Esophagus squamous epithelium (tissue), 5 donors: ENCODE measurements at places on chromosomes 12 and 14.

DNA sequence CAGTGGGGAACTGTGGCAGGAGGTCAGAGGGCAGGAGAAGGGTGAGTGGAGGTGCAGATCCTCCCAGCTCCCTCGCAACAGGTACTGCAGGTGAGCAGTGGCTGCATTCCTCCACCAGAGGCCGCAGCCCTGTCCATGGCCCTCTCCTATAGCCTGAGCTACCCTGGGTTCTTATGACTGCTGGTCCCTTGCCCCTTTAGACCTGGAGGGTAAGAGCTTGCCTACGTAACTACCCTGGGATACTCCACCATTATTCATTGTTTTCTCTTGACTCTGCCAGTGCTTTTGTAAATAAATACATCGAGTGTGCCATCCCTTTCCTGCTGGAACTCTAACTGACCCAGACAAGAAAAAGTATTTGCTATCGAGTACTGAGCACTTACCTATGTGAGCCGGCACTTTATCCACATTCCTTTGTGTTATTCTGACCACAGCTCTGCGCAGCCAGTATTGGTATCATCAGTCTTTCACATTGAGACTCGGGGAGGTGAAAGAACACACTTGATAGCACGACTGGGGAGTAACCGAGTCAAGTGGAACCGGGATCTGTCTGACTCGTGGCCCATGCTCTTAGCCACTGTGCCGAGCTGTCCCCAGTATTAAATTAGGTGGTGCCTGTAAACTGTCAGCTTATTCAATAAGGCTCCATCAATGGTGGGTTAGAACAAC lies 38.5 kb downstream of the LTBP2 start:
- no peak for DNase-seq

DNA sequence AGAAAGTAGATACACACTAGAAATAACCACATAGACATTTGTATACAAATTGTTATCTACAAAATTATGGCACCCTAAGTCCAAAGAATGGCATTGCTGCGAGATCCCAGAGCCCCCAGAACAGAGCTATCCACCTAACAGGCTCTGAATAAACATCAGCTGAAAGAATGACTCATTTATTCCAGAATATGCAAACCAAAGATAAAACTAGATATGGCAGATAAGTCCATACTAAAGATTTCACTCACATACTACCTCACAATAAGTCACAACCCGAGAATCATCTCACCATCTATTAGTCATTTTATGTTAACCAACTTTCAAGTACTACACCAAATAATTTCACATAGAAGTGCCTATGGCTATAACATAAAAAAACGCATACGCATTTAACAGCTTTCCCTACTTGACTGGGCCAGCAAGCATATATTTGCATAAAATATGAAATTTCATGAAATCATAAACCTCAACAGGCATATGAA lies 5.6 kb downstream of the CNIH1 start:
- DNase-seq = no peak

GRCh38 chr14:89537911-89538310 lies 120.9 kb upstream of the FOXN3 start:
- no peak for DNase-seq

DNA sequence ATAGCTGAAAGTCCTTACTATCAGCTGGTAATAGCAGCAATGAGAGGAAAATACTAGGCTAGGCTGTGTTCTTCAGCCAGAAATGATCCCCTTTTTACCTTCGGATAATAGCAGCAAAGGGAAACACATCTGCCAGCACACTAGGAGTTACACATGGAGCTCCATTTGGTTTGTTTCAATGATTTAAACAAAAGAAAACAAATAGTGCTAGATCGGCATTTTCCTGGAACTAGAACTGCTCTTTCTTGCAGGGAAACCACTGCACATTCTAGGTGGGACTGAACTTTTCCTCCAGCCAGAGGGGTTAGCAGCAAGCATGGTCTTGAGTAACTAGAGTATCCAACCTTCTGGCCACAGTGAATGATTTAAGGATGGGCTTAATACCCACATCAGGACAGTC lies 117.6 kb downstream of the PDE6H start:
- DNase-seq = no peak

GRCh38 chr12:12749433-12749832 lies 32.3 kb downstream of the CDKN1B start:
- DNase-seq = no peak

DNA sequence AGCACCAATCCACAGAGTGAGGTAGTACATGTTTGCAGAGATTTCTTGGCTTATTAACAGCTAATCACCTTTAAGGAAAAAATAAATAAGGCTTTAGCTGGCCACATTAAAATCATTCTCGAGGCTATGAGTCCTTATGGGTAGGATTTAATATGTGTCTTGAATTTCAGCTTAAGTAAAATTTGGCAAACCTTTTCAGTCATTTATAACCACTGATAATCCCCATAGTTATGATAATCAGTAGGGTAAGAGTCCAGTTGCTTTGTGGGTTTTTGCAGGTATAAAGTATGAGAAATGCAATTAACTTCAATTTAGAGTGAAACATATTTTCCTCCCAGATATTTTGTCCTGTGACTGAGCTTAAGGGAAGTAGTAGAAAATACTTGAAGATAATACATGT lies 1458.9 kb upstream of the FLRT2 start:
- no peak for DNase-seq

DNA sequence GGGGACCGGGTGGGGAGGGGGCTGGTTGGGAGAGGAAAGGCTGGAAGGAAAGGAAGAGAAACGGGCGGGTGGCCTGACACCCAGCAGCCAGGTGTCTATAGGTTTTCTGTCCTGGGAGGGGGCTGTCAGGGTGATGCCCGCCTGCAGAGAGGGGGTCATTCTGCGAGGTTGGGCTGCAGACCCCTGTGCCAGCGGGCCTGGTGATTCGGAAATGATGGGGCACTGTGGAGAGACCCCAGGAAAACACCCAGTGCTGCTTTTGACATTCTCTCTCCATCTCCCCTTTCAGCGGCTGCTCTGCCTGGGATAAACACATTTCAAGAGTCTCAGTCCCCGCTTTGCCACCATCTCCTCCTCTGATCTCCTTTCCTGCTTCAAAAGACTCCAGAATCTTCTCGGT lies 168.5 kb upstream of the RTL1 start:
- no peak for DNase-seq

- DNase-seq = no peak
Measured at GRCh38 chr14:61563162-61563511, 132.2 kb upstream of the HIF1A start.

DNA sequence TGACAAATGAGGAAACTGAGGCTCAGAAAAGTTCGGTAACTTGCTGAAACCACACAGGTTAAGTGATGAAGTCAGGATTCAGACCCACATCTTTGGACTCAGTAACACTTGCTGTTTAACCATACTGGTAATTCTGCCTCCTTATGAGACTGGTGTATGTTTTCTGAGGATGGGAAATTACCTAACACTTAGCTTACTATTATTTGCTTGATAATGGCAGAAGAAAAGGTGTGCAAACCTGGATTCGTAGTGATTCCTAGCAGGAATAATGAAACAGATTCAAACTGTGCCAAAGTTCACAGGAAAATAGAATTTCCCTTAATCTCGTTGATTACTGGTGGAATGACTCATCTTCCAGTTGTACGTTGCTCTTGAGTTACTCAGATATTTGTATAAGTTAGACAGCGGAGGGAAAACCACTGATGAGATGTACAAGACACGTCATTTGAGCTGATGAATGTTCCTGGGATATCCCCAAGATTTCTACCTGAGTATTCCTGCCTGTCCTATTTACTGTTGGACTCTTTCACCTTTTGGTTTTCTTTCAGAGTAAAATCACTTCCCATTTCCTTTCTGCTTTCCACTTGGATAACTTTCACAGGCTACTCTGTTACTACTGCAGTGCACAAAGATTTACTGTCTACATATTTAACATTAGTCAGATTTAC lies 37.5 kb downstream of the PRORP start:
- no peak for DNase-seq

DNA sequence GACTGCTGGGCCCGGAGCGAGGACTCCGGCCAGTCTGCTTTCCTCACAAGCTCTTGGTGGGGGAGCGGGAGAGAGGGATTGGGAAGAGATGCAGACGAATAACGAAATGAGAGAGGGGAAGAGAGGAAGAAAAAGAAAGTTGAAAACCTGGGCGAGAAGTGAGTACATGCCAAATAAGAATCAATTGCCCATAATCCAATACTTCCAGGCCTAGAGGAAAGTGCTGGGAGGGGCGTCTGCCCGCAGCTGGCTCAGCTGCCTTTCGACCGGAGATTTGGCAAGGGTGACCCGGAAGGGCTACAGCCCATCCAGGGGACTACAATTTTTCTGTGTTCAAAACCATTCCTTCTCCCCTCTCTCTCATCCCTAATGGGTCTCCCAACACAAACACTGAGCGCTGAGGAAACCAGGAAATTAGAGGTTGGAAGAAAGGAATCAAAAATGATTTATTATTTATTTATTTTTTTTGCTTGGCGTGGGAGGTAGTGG lies 4.9 kb downstream of the NKX2-1 start:
- no peak for DNase-seq

DNA sequence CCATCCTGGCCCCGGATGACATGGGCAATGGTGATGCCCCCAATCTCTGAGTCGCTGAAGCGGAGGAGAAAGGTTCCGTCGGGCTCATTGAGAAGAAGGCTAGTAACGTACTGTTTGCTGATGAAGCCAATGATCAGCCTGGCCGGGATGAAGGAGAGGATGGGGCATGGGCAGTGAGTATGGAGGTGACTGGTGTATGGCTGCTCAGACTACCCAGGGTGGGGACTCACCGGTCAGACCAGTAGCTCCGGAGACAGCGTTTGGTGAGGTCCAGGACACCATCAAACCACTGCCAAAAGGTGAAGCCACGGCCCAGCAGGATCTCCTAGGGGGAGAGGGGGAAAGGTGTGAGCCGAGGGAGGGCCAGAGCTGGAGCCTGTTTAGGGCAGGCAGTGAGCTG lies 10.9 kb downstream of the NAB2 start:
- DNase-seq = no peak

GRCh38 chr14:50403419-50403818 lies 6.7 kb upstream of the CDKL1 start:
- DNase-seq = no peak

DNA sequence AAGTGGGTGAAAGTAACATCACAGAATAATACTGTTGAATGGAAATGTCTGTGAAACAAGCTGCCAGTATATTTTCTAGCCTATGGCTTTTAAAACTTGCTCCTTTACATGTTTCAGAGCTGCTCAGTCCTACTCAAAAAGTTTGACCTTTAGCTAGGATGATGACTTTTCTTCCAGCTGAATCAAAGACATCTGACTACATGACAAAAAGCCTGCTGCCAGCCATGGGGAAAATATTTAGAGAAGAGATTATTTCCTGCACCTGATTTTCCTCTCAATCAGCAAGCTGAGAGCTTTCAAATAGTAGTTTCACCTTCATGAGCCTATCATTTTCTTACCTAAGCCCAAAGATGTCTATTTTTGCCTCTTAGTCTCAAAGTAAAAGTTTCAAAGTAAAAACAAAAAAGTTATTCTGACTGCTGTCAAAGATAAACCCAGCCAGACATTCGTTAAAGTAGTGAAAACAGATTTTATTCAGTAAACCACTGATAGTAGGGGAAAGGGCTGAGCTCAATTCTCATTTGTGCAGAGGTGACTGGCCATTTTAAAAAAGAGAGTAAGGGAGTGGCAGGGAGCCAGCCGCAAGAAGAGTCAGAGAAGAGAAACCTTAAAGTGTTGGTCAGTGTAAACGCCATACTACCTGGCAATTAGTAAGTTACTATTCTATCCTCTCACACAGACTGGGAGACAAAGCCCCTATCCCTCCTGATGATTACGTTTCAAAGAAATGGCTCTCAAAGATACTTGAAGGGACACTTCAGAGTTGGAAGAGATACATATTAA lies 2.2 kb downstream of the ATP6V1D start:
- no peak for DNase-seq

DNA sequence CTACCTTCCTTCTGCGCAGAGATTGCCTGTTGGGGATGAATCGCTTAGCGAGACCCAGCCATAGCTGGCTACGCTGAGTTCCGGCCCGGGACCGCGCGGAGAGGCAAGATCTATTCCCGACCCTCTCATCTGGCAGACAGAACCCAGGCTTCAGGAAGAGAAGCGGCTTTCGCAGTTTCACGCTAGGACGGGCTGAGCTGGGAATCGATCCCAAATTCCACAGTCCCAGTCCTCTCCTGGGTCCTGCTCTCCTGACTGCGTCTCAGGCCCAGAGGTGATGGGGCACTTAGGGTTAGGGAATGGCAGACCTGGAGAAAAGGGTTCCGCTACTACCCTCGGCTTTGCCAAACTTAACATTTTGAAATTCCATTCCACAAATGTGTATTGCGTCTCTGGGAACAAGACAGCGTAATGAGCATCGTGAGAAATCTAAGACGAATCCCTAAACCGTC lies 2.8 kb downstream of the PTPN21 start:
- no peak for DNase-seq

GRCh38 chr12:120064054-120064940 lies 52.3 kb downstream of the RAB35 start:
- no peak for DNase-seq

DNA sequence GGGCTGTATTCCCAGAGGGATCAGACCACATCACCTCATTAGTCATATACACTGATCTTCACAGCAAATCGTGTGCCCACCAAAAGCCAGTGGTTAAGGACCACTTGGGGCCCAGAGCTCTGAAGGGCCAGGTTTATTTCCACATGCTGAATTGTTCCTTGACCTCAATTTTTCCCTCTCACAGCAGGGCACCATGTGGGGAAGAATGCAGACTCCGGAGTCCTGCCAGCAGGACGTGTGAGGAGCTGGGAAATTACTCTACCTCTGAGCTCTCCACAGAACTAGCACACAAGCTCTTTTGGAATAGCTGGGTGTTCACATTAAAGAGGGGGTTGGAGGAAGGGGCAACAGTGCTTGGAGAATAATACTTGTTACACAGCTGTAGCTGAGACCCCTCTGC lies 57.6 kb upstream of the SEL1L start:
- no peak for DNase-seq

- DNase-seq = no peak
Measured at GRCh38 chr14:38882533-38882932, 220.5 kb downstream of the SEC23A start.

DNA sequence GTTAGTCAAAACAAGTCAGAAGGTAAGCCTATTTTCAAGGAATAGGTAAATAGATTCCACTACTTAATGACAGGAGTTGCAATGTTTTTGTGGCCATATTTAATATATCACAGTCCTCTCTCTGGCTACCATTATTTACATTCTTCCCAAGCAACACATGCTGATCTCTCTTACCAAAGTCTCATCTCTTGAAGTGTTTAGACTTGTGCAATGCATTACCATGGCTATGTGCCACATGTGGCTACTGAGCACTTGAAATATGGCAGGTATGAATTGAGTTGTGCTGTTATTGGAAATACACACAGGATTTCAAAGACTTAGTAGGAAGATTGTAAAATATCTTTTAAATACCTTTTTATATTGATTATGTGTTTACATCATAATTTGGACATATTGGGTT lies 262.4 kb upstream of the PDE3A start:
- no peak for DNase-seq

DNA sequence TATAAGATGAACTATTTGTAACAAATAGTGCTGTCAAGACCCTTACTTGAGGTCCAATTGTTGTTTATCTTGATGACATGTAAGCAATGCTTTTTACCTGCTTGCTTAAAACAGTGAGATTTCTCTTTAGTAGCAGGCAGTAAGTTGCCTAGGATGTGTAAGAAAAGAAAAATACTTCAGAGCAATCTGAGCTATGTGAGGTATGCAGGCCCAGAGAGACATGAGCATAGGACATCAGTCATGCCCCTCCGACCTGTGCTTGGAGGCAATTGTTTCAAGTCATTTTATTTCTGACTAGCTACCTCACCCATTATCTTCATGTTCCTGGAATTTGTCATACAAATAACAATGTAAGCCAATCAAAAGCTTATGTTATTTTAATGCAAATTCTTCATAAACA lies 930.6 kb upstream of the FBXO33 start:
- DNase-seq = no peak

- no peak for DNase-seq
Measured at GRCh38 chr14:81324011-81324410, 76.1 kb downstream of the STON2 start.
